ENCODE measurements at places on chromosomes 2 and 18. TPM values are rescaled to one million over a fixed set of nuclear protein-coding genes. Genes with fewer than 3 reads are reported as not detected.
A peak's percentile ranks its signal among the peaks of the same experiment; 100 is the strongest.

The STK36 gene
- 17.5 TPM for total RNA-seq

The TWIST2 gene
- 467 TPM for total RNA-seq

The TBR1 gene
- total RNA-seq = 0.97 TPM

The SLC9A4 gene
- not detected for total RNA-seq

The ANKRD30BL gene
- total RNA-seq = not detected

The HRH4 gene
- not detected for total RNA-seq

The GCG gene
- total RNA-seq = not detected

DNA sequence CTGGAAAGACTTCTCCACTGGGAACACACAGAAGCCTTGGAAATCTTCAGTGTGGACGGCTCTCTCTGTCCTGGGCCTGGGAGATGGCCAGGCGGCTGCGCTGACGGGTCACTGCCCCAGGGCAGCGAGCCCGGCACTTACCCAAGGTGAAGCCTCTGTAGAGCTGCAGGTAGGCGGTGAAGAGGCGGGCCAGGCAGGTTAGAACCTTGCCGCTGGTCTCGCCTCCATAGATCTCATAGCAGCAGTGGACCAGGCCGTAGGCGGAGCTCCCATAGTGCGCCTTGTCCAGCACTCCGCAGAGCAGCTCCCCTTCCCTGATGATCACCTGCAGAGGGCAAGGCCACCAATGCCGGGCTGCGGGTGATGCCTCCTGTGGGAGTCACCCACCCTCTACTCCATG, 53.0 kb downstream of the POLR1A start:
- DNase-seq = no peak

- DNase-seq = peak; percentile 81
Measured at GRCh38 chr2:226187616-226188015, 612.0 kb downstream of the IRS1 start.

- no peak for DNase-seq
Measured at GRCh38 chr2:156380117-156380645, 47.7 kb upstream of the NR4A2 start.

DNA sequence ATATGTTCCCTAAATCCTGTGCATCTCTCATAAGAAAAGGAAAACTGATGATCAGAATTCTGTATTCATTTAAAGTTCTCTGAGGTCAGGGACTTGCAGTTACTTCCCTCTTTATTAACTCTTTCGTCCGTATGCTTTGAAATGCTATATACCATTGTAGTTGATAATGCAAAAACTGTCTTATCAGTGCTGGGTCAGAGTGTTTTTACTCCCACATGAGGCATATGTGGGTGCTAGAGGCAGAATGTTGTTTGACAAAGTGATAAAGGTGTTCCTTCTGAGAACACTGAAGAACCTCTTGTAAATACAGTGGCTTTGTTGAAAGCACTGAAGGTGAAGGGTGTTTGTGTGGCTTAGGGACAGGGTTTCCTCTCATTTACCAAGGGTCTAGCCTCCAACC, 136.5 kb upstream of the NFATC1 start:
- no peak for DNase-seq

GRCh38 chr2:218327451-218328210, 29.0 kb upstream of the CATIP start:
- DNase-seq = no peak

DNA sequence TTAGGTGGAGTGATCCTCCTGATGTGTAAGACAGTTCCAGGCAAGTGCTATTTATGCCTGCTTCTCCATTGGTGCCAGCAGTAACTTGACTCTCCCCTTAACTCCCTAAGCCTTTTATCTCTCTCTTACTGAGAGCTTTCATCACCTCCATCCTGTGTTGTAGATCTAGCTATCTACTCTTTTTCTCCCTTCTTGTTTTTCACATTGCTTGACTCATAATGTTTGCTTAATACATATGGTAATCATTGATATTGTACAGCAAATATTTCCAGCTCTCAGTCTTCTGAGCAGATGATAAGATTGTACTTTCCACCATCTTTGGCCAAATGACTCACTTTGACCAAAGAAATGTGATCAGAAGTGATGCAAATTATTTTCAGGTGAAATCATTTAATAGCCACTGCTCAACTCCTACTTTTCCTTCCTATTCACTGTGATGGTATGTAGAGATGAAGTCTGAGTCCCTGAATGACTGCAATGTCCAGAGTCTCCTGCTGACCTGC, 165.0 kb downstream of the PLCL1 start:
- DNase-seq = peak; percentile 84

DNA sequence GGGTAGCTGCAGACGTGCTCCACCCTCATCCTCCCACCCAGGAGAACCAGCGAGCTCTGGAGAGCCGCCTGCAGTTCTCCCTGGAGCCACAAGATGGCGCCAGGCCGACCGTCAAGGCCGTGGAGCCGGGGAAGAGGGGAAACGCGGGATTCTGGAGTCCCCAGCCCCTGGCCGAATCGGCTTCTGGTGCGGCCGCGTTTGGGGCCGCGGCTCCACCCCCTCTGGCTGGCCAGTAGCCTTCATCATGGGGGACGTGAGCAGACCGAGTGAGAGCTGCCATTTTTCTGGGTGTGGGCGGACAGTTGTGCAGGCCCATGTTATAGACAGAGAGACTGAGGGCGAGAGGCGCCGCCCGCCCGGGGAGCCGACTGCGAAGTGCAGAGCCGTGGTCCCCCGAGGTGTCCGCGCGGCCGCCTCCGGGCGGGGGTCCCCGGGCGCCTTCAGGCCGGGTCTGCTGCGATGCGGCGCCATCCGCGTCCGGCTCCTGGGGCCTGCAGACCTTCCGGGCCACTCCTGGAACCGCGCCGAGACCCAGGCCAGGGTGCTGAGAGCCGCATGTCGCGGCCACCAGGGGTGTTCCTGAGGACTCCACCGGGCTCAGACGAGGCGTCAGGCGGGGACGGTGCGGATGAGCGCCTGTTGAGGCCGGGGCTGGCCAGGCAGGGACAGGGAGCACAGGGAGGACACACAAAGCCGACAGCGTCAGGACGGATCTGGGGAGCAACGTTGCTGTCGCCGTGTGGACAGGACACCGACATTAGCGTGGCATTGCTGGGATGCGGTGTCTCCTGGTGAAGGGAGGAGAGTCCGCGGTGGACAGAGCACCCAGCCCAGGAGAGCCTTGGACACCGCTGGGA, 418.2 kb upstream of the HS6ST1 start:
- DNase-seq = peak; percentile 75

DNA sequence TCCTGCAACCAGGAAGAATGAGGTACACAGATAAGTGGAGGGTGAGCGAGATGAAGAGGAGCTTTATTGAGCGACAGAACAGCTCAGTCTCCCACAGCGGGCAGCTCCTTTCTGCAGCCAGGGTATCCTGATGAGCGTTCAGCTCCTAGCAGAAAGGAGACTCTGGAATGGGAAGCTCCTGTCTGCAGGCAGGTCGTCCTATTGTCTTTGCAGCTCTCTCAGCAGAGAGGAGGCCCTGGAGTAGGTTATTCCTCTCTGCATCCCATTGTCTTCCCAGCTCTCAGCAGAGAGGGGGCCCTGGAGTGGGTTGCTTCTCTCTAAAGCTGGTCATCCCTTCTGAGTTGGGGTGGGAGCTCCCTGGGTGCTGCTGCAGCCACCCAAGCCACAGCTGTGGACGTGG, 41.2 kb downstream of the TAF1B start:
- no peak for DNase-seq

DNA sequence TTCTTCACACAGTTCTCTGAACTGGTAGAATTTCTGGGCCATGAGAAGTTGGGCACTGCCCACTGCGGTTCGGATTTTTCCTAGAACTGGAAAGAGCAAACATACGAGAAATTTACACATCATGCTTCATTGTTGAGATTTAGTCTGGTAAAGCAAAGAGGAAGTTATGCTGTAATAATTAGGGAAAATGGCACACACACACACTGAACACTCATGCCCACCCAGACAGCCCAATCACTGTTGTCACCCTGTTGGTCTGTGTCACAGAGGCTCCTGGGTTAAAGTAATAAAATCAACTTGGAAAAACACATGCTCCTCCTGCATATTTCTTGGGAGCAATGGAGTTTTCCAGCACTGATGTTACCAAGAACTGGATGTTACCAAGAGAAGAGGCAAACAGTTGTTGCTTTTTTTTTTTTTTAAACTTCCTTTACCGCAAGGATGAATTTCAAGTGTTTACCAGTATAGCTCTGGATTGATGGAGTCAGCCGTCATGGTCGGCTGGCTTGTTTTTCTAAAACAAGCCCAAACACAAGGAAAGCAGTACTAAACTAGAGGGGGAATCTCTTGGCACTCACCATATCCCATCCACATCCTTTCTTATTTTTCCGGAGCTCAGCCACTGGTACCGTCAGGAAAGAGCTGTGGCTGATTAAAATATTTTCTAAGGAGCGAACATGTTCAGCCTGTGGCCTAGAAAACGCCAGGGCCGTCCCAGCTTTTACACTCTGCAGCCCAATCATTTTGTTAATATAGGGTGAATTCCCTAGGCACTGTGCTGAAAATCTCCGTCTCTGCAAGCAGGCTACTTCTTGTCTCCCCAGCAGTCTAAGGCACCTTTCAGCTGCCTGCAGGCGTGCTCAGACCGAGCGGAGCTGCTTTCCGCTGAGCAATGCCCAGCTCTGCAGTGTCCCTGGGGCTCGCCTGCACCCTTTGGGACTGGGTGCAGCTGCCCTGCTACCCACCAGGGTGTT, 58.9 kb downstream of the TGIF1 start:
- no peak for DNase-seq

DNA sequence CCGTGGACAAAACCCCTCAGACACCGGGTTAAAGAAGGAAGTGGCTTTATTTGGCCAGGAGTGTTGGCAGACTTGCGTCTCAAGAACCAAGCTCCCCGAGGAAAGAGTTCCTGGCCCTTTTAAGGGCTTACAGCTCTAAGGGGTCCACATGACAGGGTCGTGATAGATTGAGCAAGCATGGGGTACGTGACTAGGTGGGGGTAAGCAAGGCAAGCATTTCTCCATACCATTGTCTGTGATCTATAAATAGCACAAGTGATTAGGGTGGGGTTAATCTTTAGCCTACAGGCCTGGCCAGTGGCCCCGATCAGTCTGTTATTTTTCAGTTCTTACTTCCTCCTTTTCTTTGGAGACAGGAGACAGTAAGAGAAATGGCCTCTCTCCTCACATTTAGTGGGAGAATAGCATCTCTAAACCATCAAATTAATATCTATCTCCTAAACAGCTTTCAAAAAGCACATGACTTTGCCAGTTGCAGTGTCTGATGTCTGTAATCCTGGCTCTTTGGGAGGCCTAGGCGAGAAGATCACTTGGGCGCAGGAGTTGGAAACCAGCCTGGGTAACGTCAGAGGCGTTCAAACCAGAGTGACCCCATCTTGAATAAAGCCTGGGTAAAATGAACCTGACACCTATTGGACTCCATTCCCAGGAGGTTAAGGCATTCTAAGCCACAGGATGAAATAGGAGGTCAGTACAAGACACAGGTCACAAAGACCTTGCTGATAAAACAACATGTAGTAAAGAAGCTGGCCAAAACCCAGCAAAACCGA, 18.3 kb upstream of the CNOT11 start:
- no peak for DNase-seq

DNA sequence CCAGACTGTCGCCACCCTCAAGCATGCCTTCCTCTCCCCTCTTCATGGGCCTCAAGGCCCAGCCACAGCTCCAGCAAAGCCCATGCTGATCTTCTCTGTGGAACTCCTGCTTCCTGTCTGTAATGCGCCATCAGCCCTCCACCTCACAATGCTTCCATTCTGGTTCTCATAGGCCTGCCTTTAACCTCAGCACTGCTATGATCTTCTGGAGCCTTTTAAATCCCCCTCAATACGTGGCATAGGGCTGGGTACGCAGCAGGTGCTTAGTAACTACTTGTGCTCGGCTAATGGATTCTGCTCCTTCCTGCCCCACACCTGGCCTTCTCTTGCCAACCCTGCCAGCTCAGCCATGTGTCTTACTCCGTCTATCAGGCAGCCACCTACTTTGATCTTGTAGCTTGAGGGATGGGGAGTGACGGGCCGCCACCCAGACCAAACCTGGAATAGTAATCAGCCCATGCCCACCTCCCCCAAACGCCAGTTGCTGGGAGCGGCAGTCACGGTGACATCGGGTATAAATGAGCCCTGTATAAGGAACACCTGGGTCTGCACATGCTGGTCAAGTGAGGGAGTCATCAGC, 106.7 kb upstream of the MCFD2 start:
- no peak for DNase-seq

DNA sequence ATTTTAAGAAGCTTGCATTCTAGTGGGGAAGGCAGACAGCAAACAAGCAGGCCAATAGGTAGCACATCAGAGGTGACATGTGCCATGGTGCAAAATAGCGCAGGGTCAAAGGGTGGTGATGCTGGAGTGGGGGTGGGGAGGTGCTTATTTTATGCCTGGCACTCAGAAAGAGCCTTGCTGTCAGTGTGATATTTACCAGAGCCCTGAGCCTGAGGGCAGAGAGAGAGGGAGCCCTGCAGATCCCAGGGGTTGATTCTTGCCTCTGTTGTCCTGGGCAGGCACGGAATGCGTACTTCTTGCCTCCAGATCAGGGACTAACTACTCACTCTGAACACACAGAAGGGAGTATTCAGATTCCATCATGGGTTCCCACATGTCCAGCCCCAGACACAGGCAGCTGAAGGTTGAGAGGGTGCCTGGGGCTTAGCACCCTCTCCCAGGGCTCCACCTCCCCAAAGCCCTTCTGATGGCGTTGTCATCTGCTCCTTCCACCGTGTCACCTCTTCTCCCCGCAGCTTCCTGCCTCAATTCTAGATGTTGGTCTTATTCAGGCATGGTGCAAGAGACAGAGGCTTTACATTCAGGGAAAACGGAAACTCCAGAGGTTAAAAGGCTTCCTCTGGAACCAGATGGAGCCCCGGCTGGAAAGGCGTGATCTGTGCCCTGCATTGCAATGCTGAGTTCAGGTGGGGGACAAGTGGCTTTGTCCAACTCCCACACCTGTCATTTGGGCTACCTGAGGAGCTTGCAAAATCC, 252.3 kb downstream of the HAUS1 start:
- DNase-seq = no peak

GRCh38 chr2:12718711-12719399, 2.1 kb downstream of the TRIB2 start:
- peak; percentile 55 for DNase-seq

DNA sequence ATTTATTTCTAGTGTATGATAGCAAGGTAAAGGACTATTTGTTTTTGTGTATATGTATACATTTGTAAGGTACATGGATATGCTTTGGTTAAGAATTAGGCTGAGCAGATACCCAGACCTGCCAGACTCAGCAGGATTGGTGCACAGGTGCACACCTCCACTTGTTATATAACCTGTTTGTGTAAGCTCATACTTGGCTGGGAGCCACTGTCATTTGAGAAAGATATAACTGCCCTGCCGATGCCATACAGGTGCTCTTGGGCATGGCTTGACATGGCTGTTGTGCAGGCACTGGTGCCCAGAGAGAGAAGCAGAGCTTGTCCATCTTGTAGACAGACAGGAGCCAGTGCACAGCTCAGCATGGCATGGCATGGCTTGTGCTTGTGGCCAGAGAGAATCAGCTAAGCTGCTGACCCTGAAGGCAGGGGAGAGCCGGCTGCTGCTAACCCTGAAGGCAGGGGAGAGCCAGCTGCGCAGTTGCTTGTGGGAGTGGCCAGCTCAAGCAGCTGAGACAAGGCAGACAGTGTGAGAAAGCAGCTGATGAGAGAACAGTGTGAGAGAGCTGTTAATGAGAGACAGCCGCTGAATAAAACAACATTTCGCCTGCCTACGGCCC, 136.5 kb downstream of the RNF144A start:
- DNase-seq = no peak

Measured in GM23248 (cell line).